Stimulated activated CD8-positive, alpha-beta memory T cell treated with anti-CD3 and anti-CD28 coated beads, Interleukin-7, amount 100 ng/mL, for 1 hour (primary cell): ENCODE measurements at places on chromosomes 11 and 22.

- DNase-seq: no peak
These were observed 14.8 kb downstream of the FBXO7 start for GRCh38 chr22:32489377-32489776.

GRCh38 chr11:75733431-75734107, 15.9 kb downstream of the MOGAT2 start:
- DNase-seq: no peak

GRCh38 chr11:116931206-116931953, 94.0 kb upstream of the APOA1 start:
- DNase-seq: no peak

DNA sequence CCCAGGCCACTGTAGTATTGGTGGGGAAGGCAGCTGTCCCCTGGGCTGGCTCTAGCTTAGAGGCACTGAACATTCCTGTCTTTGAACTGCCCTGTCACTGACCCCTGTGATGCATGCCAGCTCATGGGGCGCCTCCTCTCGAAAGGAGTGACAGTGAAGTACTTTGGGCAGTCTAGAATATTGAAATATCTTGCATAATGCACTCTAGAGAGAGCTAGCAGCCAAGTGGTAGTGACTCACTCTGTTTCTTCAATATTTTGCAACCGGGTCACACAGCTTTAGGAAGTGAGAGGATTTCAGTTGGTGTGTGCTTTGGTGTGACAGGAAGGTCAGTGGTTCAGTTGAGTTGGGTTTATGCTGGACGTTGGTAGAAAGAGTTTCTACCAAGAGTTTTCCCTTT, 35.5 kb upstream of the ST14 start:
- no peak for DNase-seq

DNA sequence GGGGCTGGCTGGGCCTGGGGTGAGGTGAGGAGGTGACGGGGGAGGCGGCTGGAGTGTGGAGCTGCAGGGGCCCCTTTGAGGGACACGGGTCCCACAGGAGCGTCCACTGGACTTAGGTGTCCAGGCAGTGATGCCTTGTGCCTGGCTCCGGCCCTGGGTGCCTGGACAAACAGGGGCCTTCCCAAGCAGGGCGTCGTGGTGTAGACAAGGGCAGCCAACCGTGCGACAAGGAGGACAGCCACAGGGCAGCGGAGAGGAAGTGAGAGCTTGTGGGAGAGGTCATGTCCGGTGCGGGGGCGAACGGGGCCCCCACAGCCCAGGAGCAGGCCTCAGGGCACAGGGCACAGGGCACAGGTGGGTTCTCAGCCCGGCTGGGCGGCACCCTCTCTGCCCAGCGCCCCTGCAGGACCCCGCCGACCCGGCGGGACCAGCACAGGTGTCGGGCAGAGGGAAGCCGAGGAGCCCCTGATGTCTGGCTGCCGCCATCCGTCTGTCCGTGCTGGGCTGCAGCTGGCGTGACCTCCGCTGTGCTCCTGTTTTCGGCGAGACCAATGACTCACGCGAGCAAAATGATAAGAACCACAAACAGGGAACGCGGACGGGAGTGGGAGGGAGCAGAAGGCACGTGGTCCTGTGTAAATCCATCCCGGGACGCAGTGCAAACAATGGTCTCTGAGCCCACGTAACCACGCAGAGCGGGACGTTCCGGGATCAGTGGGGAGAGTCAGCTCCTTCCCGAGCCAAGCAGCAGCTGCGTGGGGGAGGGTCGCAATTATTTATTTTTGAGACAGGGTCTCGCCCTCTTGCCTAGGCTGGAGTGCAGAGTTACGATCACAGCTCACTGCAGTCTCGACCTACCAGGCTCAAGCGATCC, 49.1 kb upstream of the A4GALT start:
- DNase-seq: no peak

GRCh38 chr11:74717221-74717969, 13.8 kb downstream of the CHRDL2 start:
- no peak for DNase-seq
